ENCODE measurements at places on chromosomes 2 and 18.

DNA sequence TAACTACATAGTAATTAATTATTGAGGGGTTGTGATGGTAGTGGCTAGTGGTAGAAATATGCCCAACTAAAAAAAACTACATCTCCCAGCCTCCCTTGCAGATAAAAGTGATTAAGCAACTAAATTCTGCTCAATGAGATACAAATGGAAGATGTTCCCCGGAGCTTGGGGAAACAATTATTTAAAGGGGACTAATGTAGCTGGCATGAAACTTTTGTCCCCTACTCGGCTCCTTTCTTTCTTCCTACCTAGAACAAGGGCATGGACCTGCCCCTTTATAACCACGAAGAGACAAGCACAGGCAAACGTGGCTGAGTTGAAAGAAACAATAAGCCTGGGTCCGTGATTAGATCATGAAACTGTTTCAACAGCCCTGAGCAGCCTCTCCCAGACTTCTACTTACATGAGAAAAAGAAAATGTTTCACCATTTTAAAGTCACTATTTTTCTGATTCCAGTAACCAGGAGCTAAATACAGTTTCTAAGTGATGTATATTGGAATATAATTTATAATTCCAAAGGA, 236.9 kb downstream of the SCG2 start:
- no peak for DNase-seq

DNA sequence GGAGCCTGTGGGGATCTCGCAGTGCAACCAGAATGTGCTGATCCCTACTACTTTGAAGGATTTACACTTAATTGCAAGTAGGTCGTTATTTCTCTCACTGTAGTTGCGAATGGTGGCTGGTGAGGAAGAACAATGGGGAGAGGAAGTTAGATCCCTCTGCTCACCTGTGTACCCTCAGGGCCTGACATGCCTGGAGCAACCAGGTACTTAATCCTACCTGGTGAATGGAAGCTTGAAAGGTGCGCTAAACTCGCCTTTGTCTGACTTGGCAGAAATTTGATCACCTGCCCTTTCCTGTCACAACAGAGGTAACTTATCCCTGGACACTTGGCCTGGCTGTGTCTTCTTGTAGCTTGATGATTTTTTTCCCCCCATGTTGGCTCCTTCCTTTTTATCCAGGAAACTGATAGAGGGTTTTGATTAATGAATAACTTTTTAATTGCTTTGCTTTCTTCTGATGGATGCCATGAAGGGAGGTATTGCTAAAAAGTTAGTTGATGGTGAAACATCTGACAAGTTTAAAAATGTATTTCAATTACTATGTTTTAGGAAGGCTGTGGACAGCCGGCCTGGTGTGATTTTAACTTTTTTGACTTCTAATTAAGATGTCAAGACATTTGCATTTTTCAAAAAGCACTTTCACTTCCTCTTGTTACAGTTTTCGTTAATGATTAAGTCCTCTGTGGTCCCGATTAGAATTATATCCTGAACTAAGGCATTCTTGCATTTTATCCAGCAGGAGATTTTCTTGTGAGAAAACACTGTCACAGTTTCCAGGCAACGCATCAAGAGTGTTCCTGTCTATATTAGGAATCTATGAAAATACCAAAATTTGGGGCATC, 9.2 kb downstream of the SGPP2 start:
- no peak for DNase-seq

- no peak for DNase-seq
Measured at GRCh38 chr2:27221166-27221565, 4.0 kb downstream of the CAD start.

GRCh38 chr2:213723041-213723560, 438.8 kb downstream of the SPAG16 start:
- peak; percentile 2 for DNase-seq

DNA sequence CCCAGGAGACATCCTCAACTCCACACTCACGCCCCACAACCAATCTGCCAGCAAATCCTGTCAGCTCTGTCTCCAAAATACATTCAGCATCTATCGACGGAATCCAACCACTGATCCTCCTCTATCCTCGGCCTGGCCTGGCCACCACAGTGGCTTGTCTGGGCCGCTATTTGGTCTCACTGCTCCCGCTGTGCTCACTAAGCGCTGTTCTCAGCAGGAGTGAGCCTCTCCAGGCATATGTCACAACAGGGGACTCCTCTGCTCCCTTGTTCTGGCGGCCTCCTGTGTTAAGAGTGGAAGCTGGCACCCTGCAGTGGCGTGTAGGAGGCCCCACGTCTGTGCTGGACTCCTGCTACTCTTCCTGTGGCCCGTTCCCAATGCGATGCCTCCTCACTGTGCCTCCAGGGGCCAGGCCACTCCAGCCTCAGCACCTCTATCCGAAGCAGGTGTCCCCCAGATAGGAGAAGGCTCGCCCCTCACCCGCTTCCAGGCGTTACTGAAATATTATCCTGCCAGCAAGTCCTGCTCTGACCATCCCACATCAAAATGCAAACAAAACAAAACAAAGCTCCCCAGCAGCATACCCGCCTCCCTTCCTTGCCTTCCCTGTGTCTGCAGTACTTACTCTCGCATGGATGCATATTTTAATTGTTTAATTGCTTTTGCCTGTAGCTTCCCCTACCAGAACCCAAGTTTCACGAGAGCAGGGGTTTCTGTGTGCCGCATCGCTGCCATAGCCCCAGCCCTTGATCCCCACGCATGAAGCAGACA, 39.9 kb downstream of the CENPO start:
- no peak for DNase-seq

DNA sequence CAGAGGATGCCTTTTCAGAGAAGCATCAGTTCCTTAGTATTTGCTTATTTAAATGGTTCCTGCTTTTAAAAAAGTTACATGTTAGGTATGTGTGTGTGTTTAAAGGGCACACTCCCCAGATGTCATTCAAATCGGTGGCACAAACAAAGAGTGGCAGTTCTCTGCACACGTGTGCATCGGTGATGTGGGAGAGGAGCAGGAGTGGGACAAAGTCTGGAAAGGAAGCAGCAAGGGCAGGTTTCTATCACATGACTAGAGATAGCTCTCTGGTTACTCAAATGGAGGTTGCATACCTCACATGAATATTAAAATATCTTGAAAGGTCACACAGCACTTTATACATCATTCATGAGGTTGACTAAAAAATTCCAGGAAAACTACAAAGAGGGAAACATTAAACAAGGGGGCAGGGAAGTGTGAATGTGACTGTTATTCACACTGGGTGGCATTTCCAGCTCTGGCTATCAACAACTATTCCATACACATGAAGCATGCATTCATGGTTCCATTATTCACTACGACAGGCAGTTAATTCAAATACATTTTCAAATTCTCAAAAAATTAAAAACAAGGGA, 64.7 kb downstream of the SEPTIN10 start:
- DNase-seq: no peak

- DNase-seq: no peak
Measured at GRCh38 chr2:69018678-69019095, 5.7 kb downstream of the ANTXR1 start.

DNA sequence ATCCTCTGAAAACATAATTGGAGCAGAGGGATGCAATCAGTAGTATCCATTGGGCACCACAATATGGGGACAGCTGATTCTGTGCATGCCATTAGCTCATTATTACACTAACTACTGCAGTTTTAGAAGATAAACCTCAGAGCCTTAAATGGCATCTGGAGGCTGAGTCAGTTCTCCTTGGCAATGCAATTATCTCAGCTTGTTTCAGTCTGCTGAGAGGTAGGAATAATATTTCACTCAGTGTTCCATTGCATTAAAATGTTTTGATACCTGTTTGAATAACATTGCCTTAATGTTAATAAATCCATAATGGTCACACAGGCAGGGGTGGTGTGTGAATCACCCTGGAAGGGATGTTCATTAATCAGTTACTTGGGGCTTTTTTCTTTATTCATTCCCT, 309.6 kb downstream of the LRRTM1 start:
- DNase-seq: peak; percentile 31

- DNase-seq: no peak
Measured at GRCh38 chr18:54357082-54357659, 487 bp downstream of the STARD6 start.

DNA sequence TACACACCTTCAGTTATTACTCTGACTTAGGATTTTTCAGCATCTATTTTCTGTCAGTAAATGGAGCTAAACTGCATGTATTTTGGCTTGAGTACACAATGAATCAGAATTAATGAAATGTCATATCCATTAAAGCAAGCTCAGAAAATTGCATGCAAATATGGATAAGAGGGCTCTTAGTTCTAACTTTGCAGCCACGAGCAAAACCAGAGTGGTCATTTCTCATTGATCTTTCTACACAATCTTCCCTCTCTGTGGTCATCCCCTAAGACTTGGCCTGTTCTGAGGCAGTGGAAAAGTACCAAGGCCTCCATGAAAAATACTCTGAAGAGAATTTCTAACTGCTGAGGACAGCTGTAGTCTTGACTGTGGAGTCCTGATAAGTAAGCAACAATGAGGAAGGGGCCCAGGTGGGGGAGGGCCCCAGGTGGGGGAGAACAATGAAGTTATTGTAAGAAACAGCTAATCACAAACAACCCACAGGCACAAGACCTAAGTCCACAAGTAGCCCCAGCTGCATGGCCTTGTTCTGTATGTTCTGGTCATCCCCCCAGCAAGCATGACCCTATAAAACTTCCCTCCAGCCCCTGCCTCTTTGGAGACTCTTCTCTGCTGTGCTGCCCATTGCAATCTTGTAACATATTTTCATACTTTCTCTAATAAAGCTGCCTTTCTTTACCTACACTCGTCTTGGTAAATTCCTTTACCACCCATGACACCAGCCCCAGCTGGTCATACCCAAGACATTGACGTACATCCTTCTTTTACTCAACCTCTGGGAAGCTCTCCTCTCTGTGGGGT, 230.3 kb downstream of the TDRD15 start:
- DNase-seq: no peak

DNA sequence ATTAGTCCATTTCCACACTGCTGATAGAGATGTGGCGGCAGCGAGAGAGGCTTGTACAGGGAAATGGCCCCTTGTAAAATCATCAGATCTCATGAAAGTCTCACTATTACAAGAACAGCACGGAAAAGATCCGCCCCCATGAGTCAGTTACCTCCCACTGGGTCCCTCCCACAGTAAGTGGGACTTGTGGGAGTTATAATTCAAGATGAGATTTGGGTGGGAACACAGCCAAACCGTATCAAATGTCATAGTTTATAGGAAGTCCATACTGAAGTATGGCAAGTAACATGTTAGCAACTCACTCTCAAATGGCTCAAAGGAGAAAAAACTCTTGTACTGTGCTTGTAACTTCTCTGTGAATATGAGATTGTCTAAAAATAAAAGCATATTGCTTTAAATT, 56.1 kb downstream of the FARP2 start:
- DNase-seq: peak; percentile 82

DNA sequence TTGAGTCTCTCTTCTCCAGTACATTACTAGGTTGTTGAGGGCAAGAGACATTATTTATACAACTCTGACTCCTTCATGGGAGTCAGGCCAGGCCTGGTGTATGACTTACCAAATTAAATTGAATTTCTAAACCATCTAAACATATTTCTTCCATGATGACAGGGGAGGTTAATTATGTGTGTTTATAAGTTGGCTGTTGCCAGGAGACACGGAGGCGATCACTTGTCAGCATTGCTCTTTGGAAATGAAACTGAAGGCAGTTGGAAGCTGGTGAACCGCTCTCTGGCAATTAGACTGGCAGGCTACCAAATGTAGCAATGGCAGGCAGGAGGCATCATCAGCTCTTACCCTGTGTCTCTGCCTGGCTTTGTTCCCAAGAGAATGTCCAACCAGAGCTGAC, 241.4 kb downstream of the KCNS3 start:
- peak; percentile 37 for DNase-seq

DNA sequence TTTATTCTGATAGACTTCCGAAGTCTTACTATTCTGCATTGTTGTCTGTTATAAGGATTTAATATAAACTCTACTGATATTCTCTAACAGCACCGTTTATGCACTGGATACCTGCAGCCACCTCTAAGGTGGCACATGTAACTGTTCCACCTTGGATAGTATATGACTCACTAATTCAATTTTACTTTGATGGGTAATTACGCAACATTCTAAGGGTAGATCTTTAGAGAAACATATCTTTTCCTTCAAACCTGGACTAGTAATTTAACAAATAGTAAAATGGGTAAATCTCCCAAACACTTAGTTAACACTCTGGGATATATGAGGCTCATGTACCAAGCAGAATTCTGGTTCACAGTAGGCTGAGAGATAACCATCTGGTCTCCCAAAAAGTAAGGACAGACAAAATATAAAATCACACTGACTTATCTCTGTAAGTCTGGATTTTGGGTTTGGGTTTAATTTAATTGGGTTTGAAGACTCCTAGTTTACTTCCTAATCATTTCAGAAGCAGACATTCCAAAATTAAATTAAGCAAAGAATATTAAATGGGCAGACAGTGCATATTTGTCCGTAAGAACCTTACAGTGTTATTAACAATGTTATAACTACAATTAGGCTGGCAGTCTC, 414.8 kb downstream of the TGIF1 start:
- DNase-seq: no peak

DNA sequence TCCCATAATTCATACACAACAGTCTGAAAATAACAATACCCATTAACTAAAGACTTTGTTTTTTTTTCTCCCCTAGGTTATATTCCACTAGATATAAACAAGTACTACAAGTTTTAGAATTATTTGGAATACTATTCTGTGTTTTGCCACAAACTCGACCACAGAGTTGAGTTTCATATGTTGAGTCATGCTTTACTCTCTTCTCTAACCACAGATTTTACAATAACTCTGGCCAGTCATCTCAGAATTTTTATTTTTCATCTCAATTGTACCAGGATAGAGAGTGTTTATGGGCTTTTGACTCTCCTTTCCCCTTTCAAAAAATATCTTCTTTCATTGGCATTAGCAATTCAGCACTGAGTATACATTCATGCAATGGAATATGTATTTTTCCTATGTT, 348.7 kb upstream of the GALNT5 start:
- peak; percentile 73 for DNase-seq

- DNase-seq: no peak
Measured at GRCh38 chr2:159933040-159933726, 129.2 kb downstream of the PLA2R1 start.

DNA sequence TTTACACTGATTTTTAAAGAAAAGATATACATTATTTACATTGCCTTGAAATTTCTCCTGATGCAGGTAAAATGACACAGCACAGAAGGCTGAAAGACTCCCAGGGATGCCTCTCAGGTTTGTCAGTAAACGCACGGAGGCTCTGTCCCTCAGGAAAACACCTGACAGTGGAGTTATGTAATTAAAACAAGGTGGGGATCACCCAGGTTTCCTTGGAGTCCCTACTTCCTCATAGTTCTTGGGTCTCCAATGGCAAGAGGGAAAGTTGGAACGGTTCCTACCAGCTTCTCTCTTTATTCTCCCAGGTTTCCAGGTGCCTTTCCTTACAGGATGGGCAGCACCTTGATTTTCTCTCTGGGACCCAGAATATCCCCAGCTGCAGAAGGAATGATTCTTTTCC, 654.8 kb downstream of the SLC4A3 start:
- DNase-seq: no peak

GRCh38 chr18:65221736-65222135, 529.1 kb upstream of the CDH7 start:
- no peak for DNase-seq
